Lung (tissue), 17 donors: ENCODE measurements at places on chromosomes 2 and 18. TPM values are rescaled to one million over a fixed set of nuclear protein-coding genes. Genes with fewer than 3 reads are reported as not detected.

GRCh38 chr2:142973822-142974207 is 96.4 kb downstream of the KYNU start:
- no peaks in the 10 kb centered on the region for H3K36me3 ChIP-seq
- H3K27me3 ChIP-seq, result no peaks in the 10 kb centered on the region
- no peak overlapping the region for H3K4me3 ChIP-seq
- H3K4me1 ChIP-seq, result no peaks in the 10 kb centered on the region

DNA sequence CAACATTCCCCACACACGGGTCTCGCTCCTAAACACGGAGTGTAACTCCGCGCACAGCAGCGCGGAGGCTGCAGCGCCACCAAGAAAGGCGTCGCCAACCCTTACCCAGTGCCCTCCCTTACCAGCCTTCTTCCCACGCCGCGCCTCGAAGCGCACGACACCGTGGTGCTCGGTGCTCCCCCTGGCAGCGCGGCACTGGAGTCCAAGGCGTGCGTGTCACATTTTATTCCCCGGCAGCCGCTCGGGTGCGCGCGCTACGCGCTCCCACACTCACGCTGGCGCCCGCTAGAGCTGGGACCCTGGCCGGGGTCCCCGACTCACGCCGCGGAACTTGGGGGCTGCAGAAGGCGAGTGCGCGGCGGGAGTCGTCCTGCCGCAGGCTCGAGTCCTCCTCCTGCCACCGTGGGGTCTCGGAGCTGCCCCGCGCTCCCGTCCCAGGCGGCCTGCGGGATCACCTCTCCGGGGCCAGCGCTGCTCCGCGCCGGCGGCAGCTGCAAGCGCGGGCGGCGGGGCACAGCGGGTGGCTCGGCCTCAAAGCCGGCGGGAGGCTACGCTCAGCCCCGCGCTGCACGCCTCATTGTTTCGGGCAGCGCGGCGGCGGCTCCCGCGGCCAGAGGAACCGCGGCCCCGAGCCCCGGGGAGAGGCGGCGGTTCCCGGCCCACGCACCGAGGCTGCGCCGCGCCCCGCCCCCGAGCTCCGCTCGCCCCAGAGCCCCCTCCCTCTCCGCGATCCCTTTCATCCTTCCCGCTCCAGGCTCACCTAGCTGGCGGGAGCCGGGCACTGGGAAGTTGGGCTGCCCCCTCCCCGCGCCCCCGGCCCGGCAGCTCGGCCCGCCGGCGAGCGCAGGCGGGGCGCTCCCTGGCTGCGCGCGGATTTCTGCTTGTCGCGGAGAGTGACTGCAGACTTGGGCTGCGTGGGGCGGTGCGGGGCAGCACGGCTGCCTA is at the start of gene ST6GAL2:
Gene ST6GAL2, minus strand, starts transcription at position 197 of the 945 bp plus-strand sequence. CDS start 42,190 bp downstream, outside the sequence.
- H3K4me1 ChIP-seq, result peaks cover 4% of the 10 kb centered on the region
- no peaks in the 10 kb centered on the region for H3K36me3 ChIP-seq
- H3K27ac ChIP-seq, result no peak within 1 kb of the TSS
- H3K4me3 ChIP-seq, result peak within 1 kb of the TSS; percentile 5

DNA sequence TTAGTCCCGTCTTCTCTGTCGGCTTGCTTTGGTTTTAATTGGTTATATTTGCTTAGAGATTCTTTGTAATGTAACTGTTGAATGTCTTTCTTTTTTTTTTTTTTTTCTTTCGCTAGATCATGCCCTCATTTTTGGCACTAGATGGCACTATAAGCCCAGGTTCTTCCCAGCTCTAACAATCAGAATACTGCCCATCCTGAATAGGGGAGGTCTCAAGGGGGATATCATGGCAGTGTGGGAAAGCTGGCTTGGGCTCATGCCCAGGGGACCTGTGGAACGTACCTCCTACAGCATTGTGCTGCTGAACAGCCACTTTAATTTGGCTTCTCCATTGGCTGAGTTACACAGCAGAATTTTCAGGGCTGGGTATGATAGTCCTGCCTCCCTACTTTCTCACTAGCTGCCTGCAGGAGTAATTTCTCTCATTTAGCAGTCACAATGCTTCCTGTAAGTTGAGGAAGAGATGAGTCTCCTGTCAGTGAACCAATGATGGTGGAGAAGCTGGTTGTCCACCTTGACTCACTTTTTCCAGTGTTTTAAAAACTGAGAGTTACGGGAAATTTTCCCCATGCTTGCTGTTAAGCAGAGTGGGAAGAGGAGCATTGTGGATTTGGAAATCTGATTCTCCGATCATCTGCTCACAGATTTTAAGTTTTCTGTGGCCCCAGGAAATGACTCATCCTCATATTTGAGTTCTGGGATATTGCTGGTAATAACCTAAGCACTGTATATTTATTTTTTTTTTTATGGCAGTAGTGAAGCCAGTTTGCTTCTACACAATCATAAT is 47.2 kb downstream of the RAD51AP2 start:
- H3K27ac ChIP-seq, result no peak overlapping the region
- no peak for DNase-seq
- H3K4me1 ChIP-seq, result no peaks in the 10 kb centered on the region
- no peak overlapping the region for H3K4me3 ChIP-seq
- no peaks in the 10 kb centered on the region for H3K27me3 ChIP-seq

DNA sequence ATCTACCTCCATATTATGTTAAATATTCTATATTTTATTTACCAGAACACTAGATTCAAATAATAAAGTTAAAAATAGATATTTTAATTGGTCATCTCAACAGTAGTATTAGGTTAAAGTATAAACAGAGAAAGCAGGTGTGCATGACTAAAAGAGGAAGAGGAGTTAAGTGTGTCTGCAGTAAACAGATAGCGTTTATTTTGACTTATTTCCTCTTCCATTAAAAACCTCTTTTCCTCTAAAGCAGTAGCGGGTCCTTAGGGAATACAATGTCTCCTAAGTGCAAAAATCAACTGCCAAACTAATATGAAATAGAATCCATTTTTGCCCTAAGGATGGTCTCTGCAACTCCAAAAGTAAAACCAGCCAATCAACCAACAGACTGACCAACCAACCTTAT is 27.7 kb downstream of the EIF2AK3 start:
- no peaks in the 10 kb centered on the region for H3K36me3 ChIP-seq
- DNase-seq, result no peak
- H3K27ac ChIP-seq, result peak overlapping the region; percentile 83
- no peak overlapping the region for H3K4me3 ChIP-seq
- H3K27me3 ChIP-seq, result no peaks in the 10 kb centered on the region

GRCh38 chr2:189217541-189217940 is 38.0 kb upstream of the COL5A2 start:
- peak; percentile 87 for DNase-seq
- H3K36me3 ChIP-seq, result no peaks in the 10 kb centered on the region
- no peak overlapping the region for H3K27ac ChIP-seq
- H3K4me3 ChIP-seq, result no peak overlapping the region
- H3K4me1 ChIP-seq, result peaks cover 2% of the 10 kb centered on the region

- no peaks in the 10 kb centered on the region for H3K36me3 ChIP-seq
- H3K27ac ChIP-seq, result peak overlapping the region; percentile 73
- peak; percentile 96 for DNase-seq
- no peaks in the 10 kb centered on the region for H3K27me3 ChIP-seq
- no peaks in the 10 kb centered on the region for H3K4me1 ChIP-seq
These were observed 30.4 kb downstream of the SRSF7 start for GRCh38 chr2:38720613-38721241.

DNA sequence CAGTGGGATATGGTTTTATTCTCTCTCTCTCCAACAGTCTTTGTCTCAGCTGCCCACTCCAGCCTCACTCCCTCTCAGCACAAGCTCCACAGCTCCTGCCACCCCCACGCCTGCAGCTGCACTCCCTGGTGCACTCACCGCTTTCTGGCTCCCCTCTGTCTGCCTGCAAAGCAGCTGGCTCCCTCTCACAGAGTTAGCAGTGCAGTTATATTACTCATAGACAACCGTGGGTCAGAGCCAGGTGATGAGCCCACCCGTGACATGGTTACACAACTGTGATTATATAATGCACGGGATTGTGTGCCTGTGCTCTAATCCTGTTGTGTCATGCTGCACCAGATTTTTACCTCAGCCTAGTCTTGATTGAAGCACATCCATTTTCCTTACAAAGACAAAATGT is 276.9 kb upstream of the CHAC2 start:
- H3K4me3 ChIP-seq, result no peak overlapping the region
- no peak overlapping the region for H3K27ac ChIP-seq
- no peak for DNase-seq
- H3K36me3 ChIP-seq, result no peaks in the 10 kb centered on the region
- no peaks in the 10 kb centered on the region for H3K27me3 ChIP-seq

DNA sequence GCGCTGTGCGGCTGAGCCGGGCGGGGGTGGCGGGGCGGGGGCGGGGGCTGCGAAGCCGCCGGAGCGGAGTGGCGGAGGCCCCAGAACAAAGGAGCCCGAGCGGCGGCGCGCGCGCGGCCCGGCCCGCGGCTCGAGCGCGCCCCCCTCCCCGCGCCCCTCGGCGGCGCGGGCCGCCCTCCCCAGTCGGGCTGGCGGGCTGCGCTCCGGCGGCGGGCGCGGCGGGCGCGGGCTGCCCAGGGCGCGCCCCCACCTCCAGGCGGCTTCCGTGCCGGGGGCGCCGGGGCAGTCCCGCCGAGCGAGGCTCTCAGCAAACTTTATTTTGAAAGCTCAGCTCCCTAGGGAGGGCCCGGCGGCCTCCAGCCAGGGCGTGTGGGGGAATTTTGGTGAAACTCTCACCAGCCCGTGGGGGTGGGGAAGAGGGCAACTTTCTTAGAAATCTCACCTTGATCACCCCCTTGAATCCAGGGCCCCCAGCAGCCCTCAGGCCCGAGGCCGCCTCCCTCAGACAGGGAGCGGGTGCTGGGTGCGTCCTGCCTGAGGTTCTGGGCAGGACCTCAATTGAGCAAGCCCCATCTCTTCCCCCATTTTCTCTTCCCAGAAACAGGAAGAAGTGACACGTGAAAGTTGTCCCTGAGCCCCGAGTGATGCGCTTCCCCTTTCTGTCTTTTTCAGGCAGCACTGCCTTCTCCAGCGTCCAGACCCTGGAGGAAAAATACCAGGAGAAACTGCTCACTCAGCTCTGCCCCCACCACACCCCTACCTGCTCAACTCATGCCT is 786 bp downstream of the TET3 start:
- peak; percentile 39 for DNase-seq
- H3K4me3 ChIP-seq, result peak overlapping the region; percentile 50
- peaks cover 8% of the 10 kb centered on the region for H3K36me3 ChIP-seq
- H3K27ac ChIP-seq, result no peak overlapping the region
- peaks cover 7% of the 10 kb centered on the region for H3K27me3 ChIP-seq

DNA sequence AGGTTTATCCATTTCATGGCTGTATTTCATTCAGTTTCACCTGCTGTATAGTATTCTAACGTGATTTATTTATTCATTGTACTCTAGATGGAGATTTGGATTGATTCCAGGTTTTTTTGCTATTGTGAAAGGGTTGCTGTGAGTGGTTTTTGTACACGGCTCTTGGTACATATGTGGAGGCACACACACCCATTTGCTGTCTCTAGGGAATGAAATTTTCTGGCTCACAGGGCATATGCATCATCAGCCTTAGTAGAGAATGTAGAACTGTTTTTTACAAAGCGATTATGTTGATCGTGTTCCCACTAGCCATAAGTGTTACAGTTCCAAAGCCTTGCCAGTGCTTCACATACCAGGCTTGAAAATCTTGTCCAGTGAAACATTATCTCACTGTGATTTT is 5.1 kb downstream of the SPTBN1 start:
- H3K27me3 ChIP-seq, result no peaks in the 10 kb centered on the region
- H3K27ac ChIP-seq, result no peak overlapping the region
- no peaks in the 10 kb centered on the region for H3K36me3 ChIP-seq
- peaks cover 56% of the 10 kb centered on the region for H3K4me1 ChIP-seq

- H3K4me1 ChIP-seq, result peaks cover 12% of the 10 kb centered on the region
- H3K36me3 ChIP-seq, result no peaks in the 10 kb centered on the region
- no peak for DNase-seq
- H3K27ac ChIP-seq, result peak overlapping the region; percentile 47
- peak overlapping the region; percentile 39 for H3K4me3 ChIP-seq
These were observed 1.0 kb downstream of the LIMS1 start for GRCh38 chr2:108535357-108535631.

DNA sequence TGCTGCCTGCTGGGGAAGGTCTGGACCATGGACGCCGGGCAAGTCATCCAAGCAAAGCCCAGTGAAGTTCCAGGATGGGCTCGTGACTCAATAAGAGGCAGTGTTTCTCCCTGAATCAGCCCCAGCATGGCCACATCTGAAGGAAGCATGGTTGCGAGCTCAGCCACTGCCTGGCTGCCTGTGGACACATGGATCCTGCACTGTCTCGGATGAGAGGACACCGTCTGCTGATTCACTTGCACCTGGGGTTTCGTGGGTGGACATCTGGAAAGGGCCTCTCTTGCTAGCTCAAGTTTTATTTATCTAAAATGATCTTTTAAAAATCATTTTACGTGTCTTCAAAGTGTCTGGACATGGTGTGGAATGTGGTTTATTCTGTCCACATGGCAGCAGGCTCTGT is 224.8 kb upstream of the FN1 start:
- H3K4me3 ChIP-seq, result no peak overlapping the region
- peaks cover 33% of the 10 kb centered on the region for H3K4me1 ChIP-seq
- DNase-seq, result no peak
- no peak overlapping the region for H3K27ac ChIP-seq
- no peaks in the 10 kb centered on the region for H3K27me3 ChIP-seq

DNA sequence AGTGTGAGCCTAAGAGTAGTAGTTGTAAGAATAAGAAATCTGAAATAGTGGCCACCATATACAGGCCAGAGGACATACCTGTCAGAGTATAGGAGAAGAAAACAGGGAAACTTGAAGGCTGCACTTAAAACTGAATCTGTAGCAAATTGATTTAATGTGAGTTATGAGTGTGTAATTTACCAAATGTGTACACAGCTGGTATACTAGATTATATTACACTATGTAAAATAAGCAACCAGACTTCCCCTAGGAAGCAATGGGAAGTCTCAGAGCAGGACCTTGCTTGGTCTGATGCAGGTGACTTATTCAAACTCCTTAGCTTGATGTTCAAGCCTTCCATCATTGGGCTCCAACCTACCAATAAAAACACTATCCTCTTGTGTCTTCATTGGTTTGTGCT is 17.3 kb upstream of the EPC2 start:
- H3K36me3 ChIP-seq, result no peaks in the 10 kb centered on the region
- H3K4me1 ChIP-seq, result no peaks in the 10 kb centered on the region
- no peak for DNase-seq
- H3K27me3 ChIP-seq, result no peaks in the 10 kb centered on the region
- no peak overlapping the region for H3K27ac ChIP-seq

DNA sequence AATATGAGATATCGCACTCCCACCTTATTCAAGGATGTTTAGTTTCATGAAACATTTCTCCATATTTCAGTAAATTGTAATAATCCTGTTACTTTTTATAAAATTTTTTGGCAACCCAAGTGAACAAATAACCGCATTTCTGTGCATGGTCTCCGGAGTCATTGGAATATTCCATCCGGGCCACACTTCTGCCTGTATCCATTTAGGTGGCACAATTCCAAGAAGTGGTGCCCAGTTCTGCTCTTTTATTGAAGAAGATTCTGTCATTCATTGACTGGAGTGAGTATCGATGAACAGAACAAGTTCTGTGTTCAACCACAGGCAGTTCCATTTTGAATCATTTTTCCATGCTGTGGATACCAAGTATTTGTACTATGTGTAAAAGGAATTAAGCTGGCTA is 26.6 kb upstream of the ICOS start:
- no peaks in the 10 kb centered on the region for H3K27me3 ChIP-seq
- no peaks in the 10 kb centered on the region for H3K36me3 ChIP-seq
- H3K4me3 ChIP-seq, result no peak overlapping the region
- H3K4me1 ChIP-seq, result no peaks in the 10 kb centered on the region

Gene FARSB
- 17.0 TPM for total RNA-seq
